Small intestine (tissue), 16 donors: ENCODE measurements at places on chromosomes 2 and 18. TPM values are rescaled to one million over a fixed set of nuclear protein-coding genes. Genes with fewer than 3 reads are reported as not detected.

The CYP27A1 gene
- polyA plus RNA-seq = 125 TPM

The SERPINB5 gene
- 3.5 TPM for polyA plus RNA-seq

The ERBB4 gene
- polyA plus RNA-seq = 0.13 TPM

The LINC00305 gene
- polyA plus RNA-seq = not detected

The MAL gene
- polyA plus RNA-seq = 3.8 TPM

The CCDC148 gene
- 0.37 TPM for polyA plus RNA-seq

The NGEF gene
- polyA plus RNA-seq = 47.3 TPM

The SERPINB4 gene
- not detected for polyA plus RNA-seq

The ANKRD30B gene
- 0.22 TPM for polyA plus RNA-seq

The ANKRD44 gene
- 0.89 TPM for polyA plus RNA-seq

The GALNT14 gene
- 2.2 TPM for polyA plus RNA-seq

The BMPR2 gene
- polyA plus RNA-seq = 2.2 TPM

The EGR4 gene
- polyA plus RNA-seq = not detected

The CLEC4F gene
- polyA plus RNA-seq = 0.22 TPM

The ASIC4 gene
- polyA plus RNA-seq = 0.10 TPM

The GATA6 gene
- polyA plus RNA-seq = 109 TPM

The ST8SIA5 gene
- polyA plus RNA-seq = not detected

The IL1RN gene
- 0.44 TPM for polyA plus RNA-seq
